ENCODE measurements at places on chromosomes 1 and 21.
A peak's percentile ranks its signal among the peaks of the same experiment; 100 is the strongest.

- no peak for DNase-seq
These were observed 26.4 kb downstream of the CAPN2 start for GRCh38 chr1:223738465-223739365.

GRCh38 chr1:206036663-206037455, 13.2 kb upstream of the CTSE start:
- DNase-seq, result no peak

DNA sequence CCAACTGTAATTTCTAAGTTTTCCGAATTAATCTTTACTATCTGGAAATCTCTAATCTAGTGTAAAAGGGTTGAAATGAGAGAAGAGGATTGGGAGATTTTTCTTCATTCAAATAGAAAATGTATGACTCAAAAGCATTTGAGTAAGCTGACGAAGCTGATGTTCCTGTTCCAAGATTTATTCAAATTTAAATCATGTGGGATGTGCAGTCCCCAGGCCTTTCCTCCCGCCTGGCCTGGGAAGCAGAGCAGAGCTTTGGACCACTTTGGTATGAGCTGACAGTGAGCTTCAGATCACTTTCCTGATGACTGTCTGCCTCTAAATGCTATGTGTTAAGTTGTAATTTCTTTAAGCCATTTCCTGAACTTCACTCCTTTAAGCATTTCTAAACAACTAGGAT, 192.0 kb downstream of the DHRS3 start:
- no peak for DNase-seq

GRCh38 chr1:180224902-180225301, 5.2 kb upstream of the LHX4 start:
- DNase-seq, result no peak

DNA sequence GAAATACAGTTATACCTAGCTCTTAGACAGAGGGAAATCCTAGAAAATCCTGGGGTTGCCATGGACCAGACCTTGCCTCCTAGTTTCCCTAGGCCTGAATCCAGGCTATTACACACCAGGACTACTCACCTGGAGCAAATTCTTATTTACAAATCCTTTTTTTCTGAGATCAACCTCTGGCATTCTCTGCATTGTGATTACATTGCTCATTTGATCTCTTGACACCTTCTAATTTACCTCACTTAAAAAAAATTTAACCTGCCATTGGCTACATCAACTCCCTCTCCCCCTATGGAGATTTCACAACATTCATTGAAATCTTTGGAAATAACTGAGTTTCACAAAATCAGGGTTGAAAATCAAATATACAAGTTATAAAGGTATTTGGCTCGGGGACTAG, 2.9 kb upstream of the C1orf105 start:
- DNase-seq, result no peak

DNA sequence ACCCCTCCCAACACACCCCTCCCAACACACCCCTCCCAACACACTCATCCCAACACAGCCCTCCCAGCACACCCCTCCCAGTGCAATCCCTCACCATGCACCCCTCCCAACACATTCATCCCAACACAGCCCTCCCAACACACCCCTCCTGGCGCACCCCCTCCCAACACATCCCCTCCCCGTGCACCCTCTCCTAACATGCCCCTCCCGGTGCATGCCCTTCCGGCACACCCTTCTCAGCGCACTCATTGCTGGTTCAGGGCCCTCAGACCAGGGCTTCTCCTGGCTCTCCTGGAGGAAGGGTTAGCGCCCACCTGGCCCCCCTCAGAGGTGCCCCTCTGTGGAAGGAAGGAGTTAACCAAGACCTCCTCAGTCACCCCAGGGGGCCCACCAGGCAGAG, 74.5 kb upstream of the ARHGEF16 start:
- DNase-seq, result no peak

DNA sequence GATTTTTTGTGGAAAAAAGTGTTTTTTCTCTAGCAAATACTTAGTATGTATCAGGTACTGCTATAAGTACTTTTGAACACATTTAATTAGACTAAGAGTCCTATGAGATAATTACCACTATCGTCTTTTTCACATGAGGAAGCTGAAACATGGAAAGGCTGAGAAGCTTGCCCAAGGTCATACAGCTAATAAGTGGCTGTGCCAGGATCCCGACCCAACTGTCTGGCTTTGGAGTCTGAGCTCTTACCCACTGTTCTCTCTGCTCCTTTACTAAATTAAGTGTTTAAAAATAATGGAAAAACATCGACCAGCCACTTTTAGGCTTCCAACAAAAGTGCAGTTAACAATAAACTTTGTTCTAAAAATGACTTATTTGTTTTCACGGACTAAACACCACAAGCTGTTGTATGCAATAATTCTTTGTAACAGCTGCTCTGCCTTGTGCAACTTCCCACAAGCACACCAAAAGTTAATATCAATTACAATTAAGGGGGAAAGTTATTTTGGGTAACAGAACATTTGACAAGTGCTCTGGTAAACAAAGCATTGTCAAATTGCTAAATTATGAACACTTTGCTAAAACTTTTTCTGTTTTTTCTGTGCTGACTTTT, 75.7 kb downstream of the CRB1 start:
- no peak for DNase-seq

- DNase-seq, result no peak
These were observed 12.1 kb downstream of the RHOU start for GRCh38 chr1:228747301-228747935.

GRCh38 chr1:3695326-3696217, 43.3 kb downstream of the TP73 start:
- DNase-seq, result no peak

GRCh38 chr21:16294128-16294527, 564.3 kb downstream of the USP25 start:
- no peak for DNase-seq

GRCh38 chr21:31580866-31581276, 78.6 kb upstream of the SOD1 start:
- peak; percentile 29 for DNase-seq

DNA sequence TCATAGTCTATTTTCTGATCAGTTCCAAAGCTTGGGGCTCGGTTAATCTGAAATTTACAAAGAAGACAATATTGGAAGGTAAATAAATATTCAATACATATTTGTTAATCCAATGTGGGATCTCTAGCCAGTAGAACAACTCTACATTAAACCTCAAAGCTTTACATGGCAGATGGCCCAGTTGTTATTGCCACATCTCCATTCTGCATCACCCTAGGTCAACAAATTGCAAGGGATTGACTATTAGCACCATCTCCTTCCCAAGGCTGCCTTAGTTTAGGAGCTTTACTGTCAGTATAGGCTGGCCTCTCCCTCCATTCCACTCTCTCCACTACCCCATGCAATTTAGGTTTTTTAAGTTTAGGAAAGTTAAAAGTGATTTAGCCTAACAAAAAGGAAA, 69.7 kb downstream of the TTLL7 start:
- DNase-seq, result no peak

DNA sequence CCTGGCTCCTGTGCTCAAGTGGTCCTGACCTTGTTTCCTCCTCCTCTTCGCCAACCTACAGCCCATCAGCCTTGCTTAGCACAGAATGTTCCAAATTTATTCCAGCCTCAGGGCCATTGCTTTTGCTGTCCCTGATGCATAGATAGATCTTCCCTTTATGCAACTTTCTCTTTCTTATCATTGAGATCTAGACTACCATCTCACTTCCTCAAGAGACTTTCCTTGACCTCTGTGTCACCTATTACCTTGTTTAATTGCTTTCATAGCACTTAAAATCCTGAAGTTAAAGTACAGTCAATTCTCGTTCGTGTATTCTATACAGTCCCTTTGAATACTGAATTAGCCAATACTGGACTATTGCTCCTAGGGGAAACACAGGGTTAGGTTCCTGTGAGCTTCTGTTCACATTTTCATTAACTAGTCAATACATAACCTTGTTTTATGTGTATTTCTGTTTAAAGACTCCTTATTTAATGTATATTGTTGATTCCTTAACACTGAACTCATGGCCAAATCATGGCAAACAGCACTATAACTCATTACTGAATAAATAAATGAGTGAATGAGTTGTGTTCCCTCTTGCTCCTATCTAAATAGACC, 26.2 kb upstream of the MCOLN3 start:
- DNase-seq, result no peak

DNA sequence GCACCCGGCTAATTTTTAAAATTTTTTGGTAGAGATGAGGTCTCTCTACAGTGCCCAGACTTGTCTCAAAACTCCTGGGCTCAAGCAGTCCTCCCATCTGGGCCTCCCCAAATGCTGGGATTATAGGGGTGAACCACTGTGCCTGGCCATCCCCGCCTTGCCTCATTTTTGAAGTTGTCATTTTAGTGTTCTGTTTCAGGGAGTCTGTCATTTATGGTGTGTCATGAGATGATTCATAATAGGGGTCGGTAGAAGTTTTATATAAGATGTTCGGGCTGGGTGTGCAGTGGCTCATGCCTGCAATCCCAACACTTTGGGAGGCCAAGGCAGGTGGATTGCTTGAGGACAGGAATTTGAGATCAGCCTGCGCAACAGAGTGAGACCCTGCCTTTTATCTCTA, 8.5 kb downstream of the PRCC start:
- DNase-seq, result no peak

- DNase-seq, result no peak
These were observed 51.3 kb upstream of the LYST start for GRCh38 chr1:235918032-235918431.

DNA sequence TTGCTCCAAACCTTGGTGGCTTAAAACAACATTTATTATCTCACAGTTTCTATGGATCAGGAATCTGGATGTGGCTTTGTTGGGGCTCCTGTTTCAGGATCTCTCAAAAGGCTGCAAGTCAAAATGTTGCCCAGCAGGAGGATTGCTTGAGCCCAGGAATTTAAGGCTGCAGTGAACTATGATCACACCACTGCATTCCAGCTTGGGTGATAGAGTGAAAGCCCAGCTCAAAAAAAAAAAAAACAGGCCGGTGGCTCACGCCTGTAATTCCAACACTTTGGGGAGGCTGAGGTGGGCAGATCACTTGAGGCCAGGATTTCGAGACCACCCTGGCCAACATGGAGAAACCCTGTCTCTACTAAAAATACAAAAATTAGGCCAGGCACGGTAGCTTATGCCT, 30.0 kb downstream of the BCAS2 start:
- DNase-seq, result no peak

DNA sequence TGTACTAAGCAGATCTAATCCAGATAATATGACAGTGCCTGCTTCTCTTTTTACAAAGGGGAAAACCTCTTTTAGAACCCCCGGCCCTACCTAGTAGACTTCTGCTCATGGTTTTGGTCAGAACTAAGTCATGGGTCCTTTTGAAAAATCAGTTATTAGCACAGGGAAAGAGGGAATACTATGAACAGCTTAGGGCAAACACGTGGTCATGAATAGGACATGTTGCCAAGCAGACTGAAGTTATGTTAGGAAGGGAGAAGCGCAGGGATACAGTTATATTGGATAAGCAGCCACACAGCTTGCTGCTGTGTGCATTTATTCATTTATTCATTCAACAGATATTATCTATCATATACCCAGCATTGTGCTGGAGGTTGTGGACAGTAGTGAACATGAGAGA, 25.3 kb upstream of the IGSF3 start:
- DNase-seq, result no peak

DNA sequence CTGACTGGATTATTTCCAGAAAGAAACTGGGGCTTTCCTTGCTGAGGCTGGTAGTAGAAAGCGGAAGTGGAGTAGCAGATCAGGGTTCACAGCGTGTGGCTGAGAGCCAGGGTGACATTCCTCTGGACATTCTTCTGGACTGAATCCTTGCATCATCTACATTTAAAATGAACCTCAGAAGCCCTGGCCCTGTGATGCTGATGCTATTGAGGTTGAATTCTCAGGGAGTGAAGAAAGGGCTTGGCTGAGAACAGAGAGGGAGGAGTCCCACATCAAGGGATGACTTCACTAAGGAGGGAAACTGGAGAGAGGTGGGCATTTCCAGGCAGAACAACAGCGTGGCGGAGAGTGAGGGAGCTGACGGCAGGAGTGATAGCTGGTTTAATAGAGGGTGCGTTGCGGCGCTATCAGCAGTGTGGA, 102.3 kb upstream of the LMO4 start:
- no peak for DNase-seq

DNA sequence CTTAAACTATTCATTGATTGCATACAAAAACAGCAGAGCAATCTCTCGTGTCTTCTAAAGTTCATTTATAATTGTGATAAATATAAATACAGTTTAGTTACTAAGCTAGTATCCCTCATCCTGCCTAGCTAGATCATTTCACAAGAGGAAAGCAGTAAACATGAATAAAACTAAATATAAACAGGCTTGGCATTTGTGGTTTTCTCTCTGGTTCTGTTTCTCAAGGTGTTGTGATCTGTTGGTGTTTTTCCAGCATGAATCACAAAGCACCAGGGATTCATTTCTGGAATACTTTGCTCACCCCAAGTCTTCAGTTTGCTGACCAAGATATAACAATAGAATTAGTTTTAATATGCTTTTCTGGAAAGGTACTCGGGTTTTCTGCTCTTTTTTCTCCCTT, 32.7 kb upstream of the GLIS1 start:
- no peak for DNase-seq

DNA sequence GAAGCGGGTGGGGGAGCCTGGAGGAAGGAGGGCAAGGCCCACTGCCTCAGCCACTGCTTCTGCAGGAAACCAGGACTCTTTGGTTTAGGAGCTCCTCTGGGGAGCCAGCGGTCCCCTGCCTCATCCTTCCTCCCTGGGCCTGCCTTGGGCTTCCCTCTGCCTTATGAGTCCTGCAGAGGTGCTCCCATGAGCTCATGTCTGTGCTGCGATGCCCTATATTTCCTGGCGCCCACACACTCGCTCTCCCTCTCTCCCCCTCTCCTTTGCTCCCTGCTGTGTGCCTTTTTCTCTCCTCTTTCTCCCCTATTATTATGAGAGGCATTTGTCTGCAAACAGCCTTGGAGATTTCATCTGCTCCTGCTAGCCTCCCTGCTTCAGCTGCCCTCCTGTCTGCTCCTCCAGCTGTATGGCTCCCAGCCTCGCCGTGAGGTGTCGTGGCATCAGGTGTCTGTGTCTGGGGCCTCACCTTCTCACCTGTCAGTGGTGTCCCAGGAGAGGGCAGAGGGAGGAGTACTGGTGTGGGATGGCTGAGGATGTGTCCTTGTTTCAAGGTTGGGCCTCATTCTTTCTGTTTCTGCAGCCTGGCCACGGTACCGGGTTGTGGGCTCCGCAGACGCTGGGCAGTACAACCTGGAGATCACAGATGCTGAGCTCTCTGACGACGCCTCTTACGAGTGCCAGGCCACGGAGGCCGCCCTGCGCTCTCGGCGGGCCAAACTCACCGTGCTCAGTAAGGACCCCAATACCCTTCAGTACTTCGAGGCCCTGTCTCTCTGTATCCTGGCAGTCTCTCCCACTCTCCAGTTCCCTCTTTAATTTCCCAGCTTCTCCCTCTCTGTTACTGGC, 84.2 kb downstream of the KIRREL1 start:
- no peak for DNase-seq

Measured in T-helper 22 cell (primary cell).